NCI-H774 (cell line): ENCODE measurements at places on chromosomes 11 and 22.

DNA sequence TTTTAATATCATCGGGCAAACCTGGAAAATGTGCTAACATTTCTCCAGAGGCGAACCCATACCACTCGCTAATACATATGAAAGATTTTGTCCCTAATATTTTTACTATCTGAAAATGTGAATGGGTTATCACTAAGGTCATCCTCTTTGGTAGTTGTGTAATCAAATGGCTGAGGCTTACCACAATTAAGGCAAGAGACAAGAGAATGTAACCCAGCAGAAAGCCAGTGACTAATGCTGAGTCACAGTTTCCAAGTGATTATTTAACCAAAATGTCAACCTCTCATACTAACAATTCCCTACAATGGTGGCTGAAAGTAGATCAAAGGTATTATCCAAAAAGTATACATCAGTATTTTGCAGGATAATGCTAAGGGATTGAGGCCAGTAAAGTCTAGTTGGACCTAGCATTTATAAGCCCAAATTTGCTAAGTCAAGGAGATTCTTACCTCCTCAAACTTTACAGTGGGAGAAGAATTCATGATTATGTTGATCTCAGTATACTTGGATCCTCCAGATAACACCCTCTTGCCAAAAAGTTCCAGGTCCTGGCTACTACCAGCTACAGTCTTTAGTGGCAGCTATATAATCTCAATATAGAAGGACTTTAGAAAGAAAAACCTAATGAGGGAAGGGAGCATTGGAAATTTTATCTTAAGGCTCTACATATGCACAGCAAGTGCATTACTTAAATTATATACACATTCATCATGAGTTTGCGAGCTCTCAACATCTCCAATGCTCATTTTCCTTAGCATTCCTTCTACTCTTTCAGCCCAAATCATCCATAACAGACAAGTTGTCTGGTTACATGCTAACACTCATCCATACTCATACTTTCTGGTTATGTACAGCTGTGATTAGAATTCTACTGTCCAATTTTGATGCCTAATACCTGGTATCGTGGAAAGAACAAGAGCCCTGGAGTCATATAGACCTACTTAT lies 25.4 kb downstream of the SIK3 start:
- peak; percentile 43 for DNase-seq

DNA sequence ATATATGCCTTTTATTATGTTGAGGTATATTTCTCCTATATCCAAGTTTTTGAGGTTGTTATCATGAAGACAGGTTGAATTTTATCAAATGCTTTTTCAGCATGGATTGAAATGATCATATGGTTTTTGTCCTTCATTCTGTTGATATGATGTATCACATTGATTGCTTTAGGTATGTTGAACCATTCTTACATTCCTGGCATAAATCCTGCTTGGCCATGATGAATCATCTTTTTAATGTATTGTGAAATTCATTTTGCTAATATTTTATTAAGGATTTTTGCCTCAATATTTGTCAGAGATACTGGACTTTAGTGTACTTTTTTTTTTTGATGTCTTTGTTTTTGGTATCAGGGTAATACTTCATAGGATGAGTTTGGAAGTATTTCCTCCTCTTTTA lies 283.8 kb upstream of the C11orf87 start:
- DNase-seq, result no peak

GRCh38 chr11:57462597-57462996 lies 2.3 kb downstream of the RTN4RL2 start:
- no peak for DNase-seq

DNA sequence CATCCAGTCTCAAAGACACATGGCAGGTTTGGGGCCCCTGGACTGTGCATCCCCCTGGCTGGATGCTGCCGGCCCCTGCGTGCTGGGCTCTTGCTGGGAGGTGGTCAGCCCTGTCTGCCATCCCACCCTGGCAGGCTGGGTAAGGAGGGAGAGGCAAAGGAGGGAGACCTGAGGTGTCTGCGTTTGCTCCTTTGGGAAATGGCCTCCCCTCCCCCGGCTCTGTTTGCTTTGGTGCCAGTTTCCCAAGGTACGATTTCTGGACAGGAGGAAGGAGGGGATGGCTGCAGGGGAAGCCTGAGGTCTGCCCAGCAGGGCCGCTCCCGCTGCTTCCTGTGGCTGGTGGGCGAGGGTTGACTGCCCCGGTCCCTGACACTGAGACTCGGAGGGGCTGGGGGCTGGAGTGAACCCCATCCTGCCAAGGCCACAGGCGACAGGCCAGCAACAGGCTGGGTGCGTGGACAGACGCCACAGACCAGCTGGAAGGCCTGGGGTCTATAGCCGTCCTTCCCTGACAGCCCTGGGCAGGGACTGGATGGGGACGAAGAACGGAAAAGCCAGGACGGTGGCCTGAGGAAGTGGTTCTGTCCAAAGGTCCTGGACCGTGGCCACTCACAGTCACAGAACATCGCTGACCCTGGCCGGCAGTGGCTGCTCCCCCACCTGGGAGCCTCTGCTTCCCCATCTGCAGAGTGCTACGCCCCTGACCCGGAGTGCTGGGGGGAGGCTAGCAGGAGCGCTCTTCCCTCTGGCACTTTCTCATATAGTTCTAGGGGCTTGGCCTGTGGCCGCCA lies 38.0 kb downstream of the OSBPL5 start:
- no peak for DNase-seq

DNA sequence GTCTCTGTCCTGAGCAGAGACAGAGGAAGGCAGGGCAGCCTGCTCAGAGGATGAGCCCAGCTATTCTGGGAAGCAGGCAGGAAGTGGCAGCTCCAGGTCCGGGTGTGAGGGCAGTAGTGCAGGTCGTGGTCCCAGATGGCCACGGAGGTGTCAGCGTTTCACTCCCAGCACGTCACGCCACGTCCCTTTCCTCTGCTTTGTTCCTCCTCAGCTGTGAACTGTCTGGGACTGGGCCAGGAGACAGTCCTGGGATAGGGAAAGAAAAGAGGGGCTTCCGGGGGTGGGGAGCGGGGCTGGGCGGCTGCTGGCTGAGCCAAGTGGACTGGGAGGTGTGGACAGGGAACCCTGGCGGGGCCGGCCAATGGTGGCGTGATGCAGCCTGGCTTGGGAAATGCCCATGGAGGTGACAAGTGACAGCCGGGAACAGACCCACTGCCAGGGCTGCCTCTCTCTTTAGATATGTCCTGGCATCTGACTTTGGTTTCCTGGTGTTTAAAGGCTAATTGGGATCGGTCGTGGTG lies 64.7 kb downstream of the KCNQ1 start:
- no peak for DNase-seq

DNA sequence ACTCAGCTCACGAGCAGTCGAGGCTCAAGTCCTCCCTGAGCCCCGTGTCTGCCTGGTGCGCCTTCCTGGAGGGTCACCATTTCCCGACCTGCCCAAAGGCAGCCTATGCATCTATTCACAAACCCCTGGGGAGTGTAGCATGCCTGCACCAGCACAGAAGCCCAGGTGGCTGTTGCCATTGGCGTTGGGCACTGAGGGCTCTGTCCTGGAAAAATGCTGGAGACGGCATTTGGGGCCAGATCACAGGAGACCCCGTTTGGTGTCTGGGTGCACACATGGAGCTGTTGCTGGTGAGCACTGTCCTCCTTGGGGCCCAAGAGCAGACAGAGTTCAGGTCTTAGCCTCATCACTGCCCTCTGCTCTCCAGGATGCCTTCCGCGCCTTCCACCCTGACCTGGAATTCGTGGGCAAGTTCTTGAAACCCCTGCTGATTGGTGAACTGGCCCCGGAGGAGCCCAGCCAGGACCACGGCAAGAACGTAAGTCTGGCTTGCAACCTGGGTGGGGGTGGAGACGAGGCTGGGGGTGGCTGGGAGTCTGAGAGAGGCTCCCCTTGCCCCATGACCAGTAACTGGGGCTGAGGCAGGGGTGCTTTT lies 9.4 kb downstream of the FADS2 start:
- no peak for DNase-seq

DNA sequence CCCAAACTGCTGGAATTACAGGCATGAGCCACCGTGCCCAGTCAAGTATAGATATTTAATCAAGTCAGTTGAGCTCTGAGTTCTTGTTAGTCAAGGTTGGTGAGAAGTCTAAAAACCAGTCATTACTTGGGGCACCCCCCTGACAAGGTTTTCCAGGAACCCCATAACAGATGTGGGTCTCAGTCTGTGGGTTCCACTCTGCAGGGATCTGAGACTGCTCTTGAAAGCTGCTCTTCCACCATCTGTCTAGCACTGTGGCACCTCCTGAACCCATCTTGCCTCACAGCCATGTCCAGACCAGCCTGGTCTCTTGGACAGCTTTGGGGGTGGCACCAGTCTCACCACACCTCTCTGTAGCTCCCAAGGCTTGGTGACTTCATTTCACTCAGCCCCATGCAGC lies 44.3 kb upstream of the PLET1 start:
- no peak for DNase-seq

DNA sequence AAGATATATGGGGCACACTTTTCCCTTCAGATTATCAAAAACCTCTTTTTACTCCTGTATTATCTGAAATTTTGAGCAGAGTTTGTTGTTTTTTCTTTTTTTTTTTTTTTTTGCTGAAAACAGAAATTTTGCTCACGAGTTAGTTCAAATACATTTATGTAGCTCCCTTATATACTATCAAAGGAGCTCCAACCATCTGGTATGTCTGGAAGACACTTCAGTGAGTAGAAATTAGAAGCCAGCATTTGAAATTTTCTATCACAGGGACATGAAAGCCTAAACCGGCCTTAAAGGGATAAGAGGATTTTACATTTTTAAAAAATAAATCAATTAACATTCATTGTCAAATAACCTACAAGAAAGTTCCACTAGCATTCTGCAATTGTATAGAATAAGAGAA lies 73.3 kb downstream of the DDIAS start:
- DNase-seq, result no peak

- no peak for DNase-seq
Measured at GRCh38 chr22:39493759-39494158, 8.3 kb upstream of the MIEF1 start.

- no peak for DNase-seq
Measured at GRCh38 chr11:24683583-24683982, 186.7 kb downstream of the LUZP2 start.

DNA sequence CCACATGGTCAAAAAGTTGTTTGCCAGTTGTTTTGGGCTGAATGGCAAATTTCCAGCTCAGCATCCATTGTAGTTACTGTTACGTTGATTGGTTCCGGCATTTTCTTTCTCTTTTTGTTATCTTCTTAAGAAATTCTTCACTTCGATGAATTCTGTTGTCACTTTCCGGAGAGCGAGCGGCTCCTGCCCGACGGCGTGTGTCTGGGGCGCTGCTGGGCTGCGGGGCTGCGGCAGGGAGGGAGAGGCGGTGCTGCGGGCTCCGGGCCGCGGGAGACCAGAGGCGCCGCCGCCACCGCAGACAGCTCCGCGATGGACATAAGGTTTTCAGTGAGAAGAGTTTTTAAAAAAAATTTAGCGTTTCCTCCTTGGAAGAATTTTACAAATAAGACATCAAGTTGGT lies 117.4 kb downstream of the RRM1 start:
- no peak for DNase-seq

DNA sequence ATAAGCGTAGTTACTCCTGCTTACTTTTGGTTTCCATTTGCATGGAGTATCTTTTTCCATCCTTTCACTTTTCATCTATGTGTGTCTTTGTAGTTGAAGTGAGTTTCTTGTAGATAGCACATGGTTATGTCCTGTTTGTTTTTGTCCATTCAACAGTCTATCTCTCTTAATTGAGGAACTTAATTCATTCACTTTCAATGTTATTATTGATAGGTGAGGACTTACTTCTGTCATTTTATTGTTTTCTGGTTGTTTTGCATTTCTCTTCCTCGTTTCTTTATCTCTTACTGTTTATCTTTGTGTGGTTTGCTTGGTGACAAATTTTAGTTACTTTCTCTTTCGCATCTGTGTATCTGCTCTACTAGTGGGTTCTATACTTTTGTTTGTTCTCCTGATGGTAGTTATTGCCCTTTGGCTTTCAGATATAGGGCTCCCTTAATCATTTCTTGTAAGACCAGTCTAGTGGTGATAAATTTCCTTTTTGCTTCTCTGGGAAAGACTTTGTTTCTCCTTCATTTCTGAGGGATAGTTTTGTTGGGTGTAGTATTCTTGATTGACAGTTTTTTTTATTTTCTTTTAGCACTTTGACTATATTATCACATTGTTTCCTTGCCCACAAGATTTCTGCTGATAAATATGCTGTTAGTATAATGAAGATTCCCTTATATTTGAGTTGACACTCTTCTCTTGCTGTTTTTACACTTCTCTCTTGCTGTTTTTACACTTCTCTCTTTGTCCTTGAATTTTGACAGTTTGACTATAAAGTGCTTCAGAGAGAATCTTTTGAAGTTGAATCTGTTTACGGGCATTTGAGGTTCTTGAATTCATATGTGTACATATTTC lies 9.0 kb upstream of the RAG1 start:
- no peak for DNase-seq

GRCh38 chr22:40183029-40183581 lies 5.4 kb downstream of the TNRC6B start:
- no peak for DNase-seq

DNA sequence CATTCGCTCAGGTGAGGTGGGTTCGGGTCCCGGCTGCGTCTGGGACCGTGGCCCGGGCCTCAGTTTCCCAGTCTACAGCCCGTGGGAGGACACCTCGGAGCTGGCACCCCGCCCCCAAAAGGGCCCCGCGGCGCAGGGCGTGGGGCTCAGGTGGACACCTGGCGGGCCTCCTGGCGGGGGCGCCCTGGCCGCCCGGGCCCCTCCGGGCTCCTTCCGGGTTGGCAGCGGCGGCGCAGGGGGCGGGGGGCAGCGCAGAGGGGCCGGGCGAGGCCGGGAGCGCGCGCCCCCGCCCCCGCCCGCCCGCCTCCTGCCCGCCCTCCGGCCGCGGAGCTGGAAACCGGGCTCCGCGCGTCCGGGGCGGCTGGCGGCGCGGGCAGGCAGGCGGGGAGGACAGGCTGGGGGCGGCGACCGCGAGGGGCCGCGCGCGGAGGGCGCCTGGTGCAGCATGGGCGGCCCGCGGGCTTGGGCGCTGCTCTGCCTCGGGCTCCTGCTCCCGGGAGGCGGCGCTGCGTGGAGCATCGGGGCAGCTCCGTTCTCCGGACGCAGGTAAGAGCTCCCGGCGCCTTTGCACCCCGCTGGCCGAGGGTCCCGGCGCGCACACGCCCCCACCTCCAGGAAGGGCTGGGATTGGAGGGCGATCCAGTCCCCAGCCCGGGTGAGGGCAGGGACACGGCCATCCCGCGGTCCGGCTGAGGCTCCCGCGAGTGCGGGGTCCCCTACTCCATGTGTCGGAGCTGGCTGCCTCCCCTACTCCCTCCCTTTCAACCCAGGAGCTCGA lies at the start of gene EMID1:
EMID1 (plus strand) TSS at position 303 of the 778 bp plus-strand sequence; CDS start at position 446, 143 bp downstream.
- no peak for DNase-seq

DNA sequence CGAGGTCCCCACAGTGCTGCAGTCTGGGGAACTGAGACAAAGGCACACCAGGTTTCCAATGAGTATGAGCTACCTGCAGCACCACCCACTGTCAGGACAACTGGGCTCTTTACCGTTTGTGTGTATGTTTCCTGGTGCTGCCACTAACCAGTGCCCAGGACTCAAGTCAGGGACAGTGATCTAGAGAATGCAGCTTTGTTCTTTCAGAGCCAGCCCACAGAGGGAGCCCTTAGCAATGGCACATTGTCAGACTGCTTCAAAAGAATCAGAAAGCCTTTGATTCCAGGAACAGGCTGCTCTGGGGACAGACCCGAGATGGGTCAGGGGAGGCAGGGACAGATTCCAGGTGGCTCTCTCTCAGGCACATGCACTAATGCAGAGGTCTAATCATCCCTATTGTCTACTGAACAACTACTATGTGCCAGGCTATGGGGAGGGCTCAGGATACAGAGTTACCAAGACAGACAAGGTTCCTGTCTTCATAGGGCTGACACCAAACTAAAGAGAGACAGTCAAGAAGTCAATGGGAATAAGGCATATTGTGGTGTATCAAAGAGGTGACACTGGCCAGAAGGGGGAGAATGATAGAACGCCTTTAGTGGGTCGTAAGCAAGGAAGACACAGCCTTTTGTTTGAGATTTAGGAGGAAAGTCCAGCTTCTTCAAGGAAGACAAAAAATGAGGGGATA lies 103.7 kb downstream of the VPREB1 start:
- DNase-seq, result no peak
